ENCODE measurements at places on chromosomes 6 and 20. TPM values are rescaled to one million over a fixed set of nuclear protein-coding genes. Genes with fewer than 3 reads are reported as not detected.

- H3K36me3 ChIP-seq, result peaks cover 5% of the 10 kb centered on the region
- no peak overlapping the region for H3K27ac ChIP-seq
- H3K27me3 ChIP-seq, result no peaks in the 10 kb centered on the region
- DNase-seq, result no peak
- H3K4me3 ChIP-seq, result no peak overlapping the region
- peaks cover 2% of the 10 kb centered on the region for H3K4me1 ChIP-seq
These were observed 9.3 kb downstream of the WDR27 start for GRCh38 chr6:169692516-169692915.

GRCh38 chr6:37576336-37576737, 76.6 kb upstream of the CCDC167 start:
- H3K27me3 ChIP-seq, result peaks cover 13% of the 10 kb centered on the region
- no peaks in the 10 kb centered on the region for H3K36me3 ChIP-seq
- no peak overlapping the region for H3K27ac ChIP-seq
- no peak for DNase-seq
- no peak overlapping the region for H3K4me3 ChIP-seq

- peaks cover 70% of the 10 kb centered on the region for H3K27me3 ChIP-seq
- H3K4me3 ChIP-seq, result no peak overlapping the region
- no peak overlapping the region for H3K27ac ChIP-seq
These were observed 198.9 kb downstream of the CLIC5 start for GRCh38 chr6:45816674-45817297.

DNA sequence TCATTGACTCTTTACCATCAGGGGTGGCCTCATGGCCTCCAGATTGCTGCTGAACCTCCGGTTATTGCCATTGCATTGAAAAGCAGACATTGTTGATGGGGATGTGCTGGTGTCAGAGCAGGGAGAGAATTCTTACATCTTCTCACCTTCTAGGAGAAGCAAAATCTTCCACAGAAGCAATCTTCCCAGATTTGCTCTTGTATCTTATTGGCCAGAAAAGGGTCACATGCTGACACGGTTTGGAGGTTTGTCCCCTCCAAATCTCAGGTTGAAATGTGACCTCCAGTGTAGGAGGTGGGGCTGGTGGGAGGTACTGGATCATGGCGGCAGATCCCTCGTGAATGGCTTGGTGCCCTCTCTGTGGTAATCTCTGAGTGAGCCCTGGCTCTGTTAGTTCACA, 10.7 kb downstream of the TP53RK start:
- no peak overlapping the region for H3K4me3 ChIP-seq
- DNase-seq, result no peak
- peaks cover 10% of the 10 kb centered on the region for H3K27me3 ChIP-seq
- peaks cover 9% of the 10 kb centered on the region for H3K4me1 ChIP-seq
- peaks cover 4% of the 10 kb centered on the region for H3K36me3 ChIP-seq
- H3K27ac ChIP-seq, result no peak overlapping the region

DNA sequence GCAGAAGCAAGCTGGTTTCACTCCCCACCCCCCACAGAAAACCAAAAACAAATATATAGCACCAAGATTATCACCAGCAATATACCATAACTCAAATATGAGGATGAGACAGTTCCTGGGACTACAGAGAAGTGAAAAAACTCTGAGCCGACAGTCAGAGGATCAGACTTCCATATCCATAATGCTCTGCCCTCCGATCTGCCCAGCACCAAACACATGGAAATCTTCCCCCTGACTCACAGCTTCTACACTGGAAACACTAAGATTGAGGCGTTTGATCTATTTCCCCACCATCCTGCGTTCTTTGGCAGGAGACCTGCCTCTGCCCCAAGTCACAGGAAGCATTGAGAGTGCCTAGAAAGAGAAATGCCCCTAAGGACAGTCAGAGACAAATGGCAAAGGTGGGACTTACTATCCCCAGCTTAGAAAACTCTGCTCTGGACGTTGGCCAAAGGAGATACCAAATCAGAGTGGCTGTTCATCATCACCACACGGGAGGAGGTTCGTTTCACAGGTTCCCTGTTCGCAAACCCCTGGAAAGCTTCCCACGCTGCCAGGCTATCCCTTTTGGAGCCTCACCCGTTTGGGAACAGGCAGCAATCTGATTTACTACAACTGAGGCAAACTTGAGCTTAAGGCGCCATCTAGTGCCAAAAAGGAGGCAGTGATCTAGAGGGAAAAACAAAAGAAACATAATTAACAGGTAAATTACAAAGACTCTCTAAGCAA, 48.7 kb upstream of the SRSF6 start:
- DNase-seq, result peak; percentile 40
- H3K27ac ChIP-seq, result no peak overlapping the region
- H3K27me3 ChIP-seq, result peaks cover 78% of the 10 kb centered on the region
- no peaks in the 10 kb centered on the region for H3K36me3 ChIP-seq
- H3K4me3 ChIP-seq, result no peak overlapping the region
- H3K4me1 ChIP-seq, result no peaks in the 10 kb centered on the region

- no peaks in the 10 kb centered on the region for H3K4me1 ChIP-seq
- H3K27me3 ChIP-seq, result peaks cover 96% of the 10 kb centered on the region
- H3K36me3 ChIP-seq, result peaks cover 9% of the 10 kb centered on the region
- no peak overlapping the region for H3K4me3 ChIP-seq
These were observed 26.8 kb downstream of the BHLHE23 start for GRCh38 chr20:62979876-62980373.

DNA sequence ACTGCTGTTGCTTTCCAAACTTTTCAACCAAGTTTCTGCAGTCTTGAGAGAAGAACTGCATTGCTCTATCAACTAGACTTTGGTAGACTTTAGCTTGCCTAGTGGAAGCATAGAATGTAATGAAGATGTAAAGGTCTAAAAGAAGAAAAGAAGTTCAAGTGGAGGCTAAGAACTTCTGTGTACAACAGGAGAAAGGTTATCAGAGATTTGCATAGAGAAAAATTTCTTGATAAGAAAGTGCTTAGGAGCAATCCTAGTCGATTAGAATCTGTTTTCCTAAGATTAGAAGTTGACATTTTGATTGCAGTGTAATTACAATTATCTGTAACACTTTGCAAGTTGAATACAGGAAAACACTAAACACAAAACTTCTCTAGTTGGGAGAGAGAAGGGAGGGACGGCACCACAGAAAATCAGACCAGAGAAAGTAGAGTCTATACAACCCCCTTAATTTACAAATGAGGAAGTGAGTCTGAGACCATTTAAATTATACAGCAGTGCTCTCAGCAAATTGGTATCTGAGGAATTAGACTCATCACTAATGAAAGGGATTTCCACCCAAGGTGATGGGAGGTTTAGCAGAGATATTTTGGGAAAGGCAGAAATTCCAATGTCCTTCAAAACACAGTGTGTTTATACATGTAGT, 194.3 kb upstream of the MARCKS start:
- no peaks in the 10 kb centered on the region for H3K27me3 ChIP-seq
- no peak overlapping the region for H3K4me3 ChIP-seq
- DNase-seq, result no peak
- no peaks in the 10 kb centered on the region for H3K4me1 ChIP-seq
- no peak overlapping the region for H3K27ac ChIP-seq

- no peak overlapping the region for H3K4me3 ChIP-seq
- H3K27ac ChIP-seq, result no peak overlapping the region
- peak; percentile 63 for DNase-seq
- no peaks in the 10 kb centered on the region for H3K27me3 ChIP-seq
These were observed 118.3 kb downstream of the SLX4IP start for GRCh38 chr20:10553326-10553984.

DNA sequence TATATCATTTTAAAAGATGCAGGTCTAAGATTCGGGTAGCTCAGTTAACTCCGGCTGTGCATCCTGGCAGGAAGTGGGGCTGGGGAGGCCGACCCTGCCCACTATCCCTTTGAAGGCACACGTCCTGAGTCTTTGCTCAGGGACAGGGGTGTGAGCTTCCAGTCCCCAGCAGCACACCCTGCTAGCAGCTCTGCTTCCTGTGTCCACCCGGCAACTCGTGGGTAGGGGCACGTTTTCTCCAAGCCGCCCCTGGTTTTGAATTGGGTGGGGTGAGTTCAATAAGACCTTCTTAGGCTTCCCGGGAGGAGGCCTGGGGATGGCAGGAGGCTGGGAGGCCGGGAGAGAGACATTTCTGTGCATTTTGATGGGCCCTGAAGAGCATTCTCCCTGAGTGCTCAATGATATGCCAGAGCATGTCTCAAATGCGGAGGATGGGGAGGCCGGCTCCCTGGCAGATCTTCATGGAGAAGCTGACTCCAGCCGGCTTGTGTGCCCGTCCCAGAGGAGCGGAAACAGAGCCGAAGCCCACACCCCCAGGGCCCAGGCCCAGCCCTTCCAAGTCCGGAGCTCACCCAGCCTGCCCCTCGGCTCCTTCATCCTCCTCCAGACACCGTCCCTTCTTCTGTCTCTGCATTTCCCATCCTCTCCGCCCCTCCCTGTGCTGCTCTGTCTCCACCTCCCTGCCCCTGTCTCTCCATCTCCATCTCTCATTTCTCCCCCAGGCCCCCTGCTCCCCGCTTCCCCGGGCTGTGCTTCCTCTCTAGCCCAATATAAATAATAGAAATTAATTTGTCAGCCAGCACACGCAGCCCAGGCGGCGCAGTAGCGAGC, 36.3 kb upstream of the ZFAND3 start:
- peaks cover 32% of the 10 kb centered on the region for H3K4me1 ChIP-seq
- H3K4me3 ChIP-seq, result peak overlapping the region; percentile 57
- no peak overlapping the region for H3K27ac ChIP-seq
- DNase-seq, result no peak
- H3K36me3 ChIP-seq, result no peaks in the 10 kb centered on the region

DNA sequence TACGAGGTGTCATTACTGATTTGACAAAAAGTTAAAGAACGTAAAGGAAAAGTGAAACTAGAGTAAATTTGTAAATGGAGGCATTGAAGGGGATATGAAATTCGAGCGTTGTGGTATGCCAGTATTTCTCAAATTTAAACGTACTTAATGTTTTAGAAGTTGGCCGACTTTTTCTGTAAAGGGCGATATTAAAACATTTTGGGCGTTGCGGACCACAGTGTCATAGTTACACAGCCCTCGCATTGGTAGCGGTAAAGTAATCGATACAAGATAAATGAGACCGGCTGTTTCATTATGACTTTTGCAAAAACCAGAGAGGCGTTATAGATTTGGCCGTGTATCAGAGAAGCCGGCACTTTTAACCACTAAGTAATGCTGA, 39.6 kb downstream of the OR2B2 start:
- no peaks in the 10 kb centered on the region for H3K27me3 ChIP-seq
- H3K4me1 ChIP-seq, result peaks cover 23% of the 10 kb centered on the region
- H3K27ac ChIP-seq, result peak overlapping the region; percentile 98
- H3K4me3 ChIP-seq, result peak overlapping the region; percentile 74

GRCh38 chr6:127110712-127111111, 7.8 kb upstream of the RSPO3 start:
- H3K4me3 ChIP-seq, result no peak overlapping the region
- H3K27me3 ChIP-seq, result peaks cover 16% of the 10 kb centered on the region
- no peaks in the 10 kb centered on the region for H3K36me3 ChIP-seq
- H3K4me1 ChIP-seq, result no peaks in the 10 kb centered on the region
- DNase-seq, result no peak
- H3K27ac ChIP-seq, result no peak overlapping the region

GRCh38 chr6:16974704-16975359, 127.0 kb upstream of the STMND1 start:
- H3K27me3 ChIP-seq, result peaks cover 89% of the 10 kb centered on the region
- no peak for DNase-seq
- no peaks in the 10 kb centered on the region for H3K36me3 ChIP-seq
- H3K27ac ChIP-seq, result no peak overlapping the region
- H3K4me1 ChIP-seq, result no peaks in the 10 kb centered on the region

DNA sequence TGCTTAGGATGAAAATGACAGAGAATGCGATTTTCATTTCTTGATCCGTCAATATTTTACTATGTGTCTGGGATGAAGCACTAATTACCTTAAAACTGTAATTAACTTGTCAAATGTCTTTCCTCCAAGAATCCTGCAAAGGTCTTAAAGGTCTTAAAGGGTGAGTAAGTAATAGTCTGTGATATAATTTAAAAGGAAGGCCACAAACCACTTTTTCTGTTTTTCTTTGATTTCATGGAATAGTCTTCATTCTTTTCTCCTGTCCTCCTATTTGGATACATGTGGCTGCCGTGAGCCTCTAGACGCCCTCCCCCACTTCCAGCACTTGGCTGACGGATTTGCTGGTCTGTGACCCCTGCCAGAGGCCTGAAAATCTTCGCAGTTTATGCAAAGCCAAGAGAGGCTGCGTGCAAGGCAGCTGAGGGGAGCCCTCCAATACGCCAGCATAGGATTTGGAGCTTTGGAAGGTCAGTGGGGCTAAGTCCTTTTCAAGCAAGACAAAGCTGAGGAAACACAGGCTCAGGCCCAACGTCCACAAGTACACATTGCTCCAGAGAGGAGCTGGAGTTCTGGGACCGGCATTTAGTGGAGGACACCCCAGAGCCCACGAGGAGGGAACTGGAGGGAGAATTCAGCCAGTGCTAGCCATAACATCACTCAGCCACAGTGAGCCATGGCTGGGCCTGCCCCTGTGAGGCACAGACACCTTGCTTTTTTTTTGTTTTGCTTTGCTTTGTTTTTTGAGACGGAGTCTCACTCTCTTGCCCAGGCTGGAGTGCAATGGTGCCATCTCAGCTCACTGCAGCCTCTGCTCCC, 382.6 kb downstream of the SMOC2 start:
- H3K36me3 ChIP-seq, result no peaks in the 10 kb centered on the region
- no peak for DNase-seq
- no peak overlapping the region for H3K27ac ChIP-seq
- no peaks in the 10 kb centered on the region for H3K4me1 ChIP-seq
- H3K27me3 ChIP-seq, result no peaks in the 10 kb centered on the region
- H3K4me3 ChIP-seq, result no peak overlapping the region

- H3K4me1 ChIP-seq, result no peaks in the 10 kb centered on the region
- H3K4me3 ChIP-seq, result no peak overlapping the region
- H3K27ac ChIP-seq, result no peak overlapping the region
- DNase-seq, result no peak
These were observed 47.8 kb upstream of the IMPG1 start for GRCh38 chr6:76120302-76120701.

- H3K27me3 ChIP-seq, result peaks cover 54% of the 10 kb centered on the region
- H3K27ac ChIP-seq, result no peak within 1 kb of the TSS
- H3K4me3 ChIP-seq, result peak within 1 kb of the TSS; percentile 62
- H3K36me3 ChIP-seq, result peaks cover 9% of the 10 kb centered on the region
- H3K4me1 ChIP-seq, result peaks cover 23% of the 10 kb centered on the region
- peak; percentile 41 for DNase-seq
These were observed at the start of gene NOL4L for GRCh38 chr20:32585011-32585585. TSS of gene NOL4L (minus strand) at chr20:32585333. CDS start at chr20:32584890, 443 bp downstream.

- H3K27ac ChIP-seq, result no peak within 1 kb of the TSS
- H3K27me3 ChIP-seq, result no peaks in the 10 kb centered on the region
- no peak within 1 kb of the TSS for H3K4me3 ChIP-seq
- no peaks in the 10 kb centered on the region for H3K36me3 ChIP-seq
These were observed at the start of gene SNAP91 for GRCh38 chr6:83708970-83709747. TSS of gene SNAP91 (minus strand) at chr6:83709101. CDS start at chr6:83707927, 1,174 bp downstream.

- no peaks in the 10 kb centered on the region for H3K27me3 ChIP-seq
- no peak overlapping the region for H3K4me3 ChIP-seq
- no peaks in the 10 kb centered on the region for H3K4me1 ChIP-seq
- no peaks in the 10 kb centered on the region for H3K36me3 ChIP-seq
- DNase-seq, result no peak
- no peak overlapping the region for H3K27ac ChIP-seq
These were observed 614.9 kb downstream of the DOK5 start for GRCh38 chr20:55090286-55090685.

Gene PHACTR3
- 10.0 TPM for total RNA-seq

Gene MLIP
- total RNA-seq, result 1.4 TPM

Gene LKAAEAR1
- total RNA-seq, result not detected

Gene SLC25A27
- 8.8 TPM for total RNA-seq

Gene DEFB124
- total RNA-seq, result not detected
